LNCaP clone FGC (cell line): ENCODE measurements at places on chromosomes 6 and 20.
A peak's percentile ranks its signal among the peaks of the same experiment; 100 is the strongest.

DNA sequence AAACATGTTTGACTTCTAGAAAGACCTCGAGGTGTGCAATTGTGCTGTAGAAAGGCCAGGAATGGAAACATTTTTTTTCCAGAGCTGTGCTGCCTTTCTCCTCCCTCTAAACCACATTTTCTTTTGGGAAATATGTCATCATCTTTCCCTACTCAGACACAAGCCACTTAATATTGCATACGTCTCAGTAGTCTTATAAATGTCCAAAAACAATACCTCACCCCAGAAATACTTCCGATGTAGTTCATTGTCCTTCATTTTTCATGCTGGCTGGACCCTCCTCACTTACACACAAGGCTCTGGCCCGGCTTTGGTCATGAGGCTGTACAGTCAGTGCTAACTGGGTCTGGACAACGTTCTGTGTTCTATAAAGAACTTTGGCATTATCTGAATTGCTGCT, 126.4 kb downstream of the SCML4 start:
- no peak for DNase-seq

DNA sequence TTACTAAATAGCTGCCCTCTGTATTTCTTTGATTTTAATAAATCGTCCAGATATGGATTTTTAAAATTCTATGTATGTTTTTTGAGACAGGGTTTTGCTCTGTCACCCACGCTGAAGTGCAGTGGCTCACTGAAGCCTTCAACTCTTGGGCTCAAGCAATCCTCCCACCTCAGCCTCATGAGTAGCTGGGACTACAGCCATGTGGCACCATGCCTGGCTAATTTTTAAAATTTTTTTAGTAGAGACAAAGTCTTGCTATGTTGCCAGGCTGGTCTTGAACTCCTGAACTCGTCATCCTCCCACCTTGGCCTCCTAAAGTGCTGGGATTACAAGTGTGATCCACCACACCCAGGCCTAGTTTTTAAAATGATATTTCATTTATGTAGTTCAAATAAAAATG, 47.4 kb upstream of the DDR1 start:
- no peak for DNase-seq

GRCh38 chr6:11766589-11767450, 11.8 kb downstream of the ADTRP start:
- no peak for DNase-seq

DNA sequence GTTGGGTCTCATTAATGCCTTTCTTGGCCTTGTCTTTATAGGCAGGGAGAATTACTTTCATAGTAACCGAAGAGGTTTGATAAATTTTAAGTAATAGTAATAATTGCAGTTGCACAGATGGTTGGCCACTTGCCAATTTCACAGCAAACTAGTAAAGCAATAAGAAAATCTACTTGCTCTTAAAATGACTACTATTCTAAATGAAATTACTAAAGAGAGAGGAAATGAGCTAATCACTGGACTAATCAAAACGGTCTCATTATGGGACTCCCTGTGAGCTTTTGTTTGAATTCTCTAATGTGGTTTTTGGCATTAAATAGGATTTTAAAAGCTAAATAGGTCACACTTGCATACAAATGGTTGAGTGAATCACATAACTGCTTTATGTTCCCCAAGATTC, 227.4 kb upstream of the PLN start:
- no peak for DNase-seq

GRCh38 chr6:76381612-76382011, 309.1 kb upstream of the IMPG1 start:
- no peak for DNase-seq

DNA sequence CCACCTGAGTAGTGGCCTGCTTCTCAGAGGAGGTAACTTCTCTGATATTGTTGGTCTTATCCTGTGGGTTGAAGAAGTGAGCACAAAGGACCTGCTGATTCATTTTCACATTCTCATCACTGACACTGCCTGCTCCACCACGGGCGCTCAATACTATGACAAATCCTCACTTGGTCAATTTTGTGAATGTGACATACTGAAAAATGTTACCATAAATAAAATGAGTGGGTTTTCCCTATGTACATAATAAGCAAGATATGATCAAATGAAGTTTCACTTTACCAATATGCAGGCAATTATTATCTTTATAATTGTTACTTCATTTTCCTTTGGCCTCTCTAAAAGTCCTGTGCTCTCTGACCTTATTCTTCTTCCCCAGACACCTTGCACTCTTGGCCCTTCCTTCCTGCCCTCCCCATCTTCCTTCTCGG, 71.5 kb upstream of the RIPOR2 start:
- DNase-seq = no peak

GRCh38 chr20:24781418-24781980, 167.6 kb upstream of the CST7 start:
- no peak for DNase-seq

- DNase-seq = no peak
These were observed 217.5 kb downstream of the TENT5A start for GRCh38 chr6:81534934-81535465.

GRCh38 chr20:51480507-51481270, 61.8 kb downstream of the NFATC2 start:
- DNase-seq = no peak

GRCh38 chr6:167700199-167700598, 126.5 kb upstream of the AFDN start:
- no peak for DNase-seq

DNA sequence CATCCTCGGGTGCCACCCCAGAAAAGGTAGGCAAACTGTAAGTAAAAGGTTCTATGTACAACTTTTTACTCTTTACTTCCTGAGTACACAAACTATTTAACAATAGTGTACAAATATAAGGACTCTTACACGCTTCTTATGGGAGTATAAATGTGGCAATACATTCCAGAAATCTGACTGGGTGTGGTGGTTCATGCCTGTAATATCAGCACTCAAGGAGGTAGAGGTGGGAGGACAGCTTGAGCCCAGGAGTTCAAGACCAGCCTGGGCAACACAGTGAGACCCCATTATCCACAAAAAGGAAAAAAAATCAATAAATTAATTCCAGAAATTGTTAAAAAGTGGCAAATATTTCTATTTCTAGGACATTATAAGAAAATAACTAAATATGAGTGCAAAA, 48.9 kb downstream of the PIGU start:
- DNase-seq = no peak

- DNase-seq = no peak
These were observed 31.7 kb upstream of the CST1 start for GRCh38 chr20:23782366-23782983.

DNA sequence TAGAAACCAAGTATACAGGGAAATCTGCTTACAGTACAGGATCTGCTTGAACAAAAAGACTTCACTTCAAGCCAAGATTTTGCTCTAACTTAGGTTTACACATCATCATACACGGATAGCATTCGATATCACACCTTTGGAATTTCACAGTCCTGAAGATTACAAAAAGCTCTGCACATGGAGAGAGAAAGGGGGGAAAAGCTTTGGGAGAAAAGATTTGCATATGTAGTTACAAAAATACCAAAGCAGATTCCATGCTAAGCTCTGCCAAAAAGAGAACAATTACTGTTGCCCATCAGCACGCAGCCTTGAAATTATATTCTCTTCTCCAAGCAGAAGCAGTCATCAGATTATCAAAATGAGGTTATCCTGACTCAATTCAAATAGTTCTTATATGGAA, 62.0 kb downstream of the HIVEP2 start:
- DNase-seq = no peak

GRCh38 chr6:72376736-72377135, 245.1 kb upstream of the KCNQ5 start:
- DNase-seq = no peak

- DNase-seq = no peak
These were observed 483.8 kb downstream of the TFAP2B start for GRCh38 chr6:51302431-51302830.

GRCh38 chr20:32168184-32168910, 39.2 kb downstream of the PLAGL2 start:
- no peak for DNase-seq

DNA sequence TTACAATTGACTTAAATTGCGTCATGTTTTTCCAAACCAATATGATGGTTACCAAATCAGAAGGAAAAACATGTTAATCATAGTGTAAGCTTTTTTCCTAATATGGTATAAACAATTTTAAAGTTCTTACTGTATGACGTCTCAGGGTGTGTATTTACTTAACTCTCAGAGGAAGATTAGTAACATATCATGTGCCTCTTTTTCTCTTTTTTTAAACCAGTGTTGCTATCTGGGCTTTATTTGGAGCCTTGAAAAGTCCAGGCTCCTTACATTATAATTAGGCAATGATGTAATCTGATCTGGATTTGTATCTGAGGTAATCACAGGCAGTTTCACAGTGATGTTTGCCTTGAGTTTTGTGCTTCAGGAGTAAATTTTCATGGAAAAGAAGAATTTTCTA, 20.4 kb upstream of the RAB23 start:
- no peak for DNase-seq

GRCh38 chr20:41553142-41553879, 64.9 kb downstream of the CHD6 start:
- DNase-seq = no peak

- DNase-seq = no peak
These were observed 40.2 kb upstream of the ZNFX1 start for GRCh38 chr20:49318091-49318429.

- no peak for DNase-seq
These were observed 106.8 kb upstream of the MARCKS start for GRCh38 chr6:113750151-113750855.

GRCh38 chr6:111057074-111057752, 30.1 kb upstream of the SLC16A10 start:
- DNase-seq = peak; percentile 38

GRCh38 chr6:46048646-46049297, 33.1 kb upstream of the CLIC5 start:
- no peak for DNase-seq

DNA sequence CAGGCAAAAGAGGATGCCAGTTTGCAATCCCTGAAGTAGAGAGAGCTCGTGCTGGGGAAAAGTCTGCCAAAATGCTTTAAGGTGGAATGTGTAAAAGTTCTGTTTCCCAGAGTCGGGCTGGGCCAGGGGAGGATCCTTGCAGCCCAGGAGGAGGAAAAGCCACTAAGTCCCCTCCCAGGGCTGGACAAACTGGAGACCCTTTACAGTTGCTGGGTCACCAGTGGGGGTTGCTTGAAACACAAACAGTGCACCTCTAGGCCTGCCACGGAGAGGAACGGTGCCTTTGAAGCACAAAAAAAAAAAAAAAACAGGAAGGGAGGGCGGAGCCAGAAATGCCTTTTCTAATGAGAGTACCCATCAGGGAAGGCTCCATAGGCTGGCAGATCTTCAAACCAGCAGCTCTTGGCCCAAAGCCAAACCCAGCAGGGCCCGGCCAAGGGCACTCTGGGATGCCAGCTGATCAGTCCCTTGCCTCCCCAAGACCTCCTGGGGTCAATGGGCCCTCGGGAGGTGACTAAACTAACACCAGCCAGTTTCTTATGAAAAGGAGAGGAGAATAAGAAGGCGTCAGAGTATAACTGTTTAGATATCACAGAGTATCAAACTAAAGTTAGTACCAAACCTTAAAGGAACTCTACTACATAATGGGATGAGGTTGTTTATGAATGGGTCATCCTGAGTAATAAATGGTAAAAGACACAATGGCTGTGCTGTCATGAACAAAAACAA, 23.7 kb downstream of the HLA-A start:
- peak; percentile 52 for DNase-seq

DNA sequence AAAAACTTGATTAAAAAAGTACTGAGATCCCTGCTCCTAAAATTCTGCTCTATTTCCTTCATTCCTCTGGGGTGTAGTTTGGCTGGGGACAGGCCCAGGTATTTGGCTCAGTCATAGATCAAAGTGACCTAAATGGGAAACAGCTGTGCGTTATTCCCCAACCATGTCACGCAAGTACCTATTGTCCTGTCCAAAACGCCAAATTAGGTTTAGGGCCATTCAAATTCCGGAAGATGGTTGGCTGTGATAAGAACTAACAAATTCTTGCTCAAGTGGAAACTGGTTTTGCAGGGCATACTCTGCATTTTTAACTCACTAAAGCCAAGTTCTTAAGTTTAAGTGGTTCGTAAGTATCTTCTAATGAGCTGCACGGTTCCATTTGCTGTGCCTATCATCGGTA, 147.6 kb upstream of the TMEM170B start:
- DNase-seq = peak; percentile 65

DNA sequence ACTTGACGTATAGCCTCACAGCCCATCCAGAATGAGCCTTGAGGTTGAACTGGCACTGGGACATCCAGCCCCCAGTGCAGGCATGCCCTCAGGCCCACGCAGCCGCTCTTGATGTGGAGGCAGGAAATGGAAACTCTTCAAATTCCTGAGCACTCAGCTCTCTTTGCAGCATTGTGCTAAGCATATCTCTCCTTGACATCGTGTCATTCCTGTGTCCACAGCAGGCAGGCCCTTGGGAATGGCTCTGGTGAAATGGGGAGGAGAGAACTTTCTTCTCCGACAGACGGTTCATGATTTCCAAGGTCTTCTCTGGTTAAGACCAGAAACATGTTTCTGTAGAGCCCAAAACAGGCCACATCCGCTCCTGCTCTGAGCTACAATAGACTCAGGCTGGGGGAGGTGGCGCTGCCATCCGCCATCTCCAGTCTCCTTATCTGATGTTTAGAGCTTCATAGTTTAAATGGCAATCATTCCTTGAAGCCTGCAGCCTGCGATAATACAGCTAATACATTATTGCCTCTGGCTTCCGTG, 248.8 kb downstream of the CDH4 start:
- no peak for DNase-seq

GRCh38 chr6:63504777-63505384, 67.4 kb upstream of the LOC128125822 start:
- DNase-seq = no peak

DNA sequence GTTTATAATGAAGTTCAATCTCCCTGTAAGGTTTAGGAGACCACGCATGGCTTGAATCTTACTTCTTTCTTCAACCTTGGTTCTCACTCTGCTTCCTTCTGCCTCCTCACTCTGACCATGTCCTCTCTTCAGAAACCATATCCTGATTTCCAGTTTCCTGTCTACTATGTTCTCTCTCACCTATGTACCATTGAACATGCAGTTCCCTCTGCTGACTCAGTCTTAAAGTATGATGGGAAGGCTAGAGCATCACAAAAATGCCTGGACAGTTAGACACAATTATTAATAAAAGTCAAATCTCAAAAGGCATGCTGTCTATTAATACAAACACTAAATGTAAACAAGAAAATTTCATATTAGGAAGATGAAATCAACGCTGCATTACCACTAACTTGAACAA, 151.6 kb downstream of the PRKN start:
- no peak for DNase-seq

DNA sequence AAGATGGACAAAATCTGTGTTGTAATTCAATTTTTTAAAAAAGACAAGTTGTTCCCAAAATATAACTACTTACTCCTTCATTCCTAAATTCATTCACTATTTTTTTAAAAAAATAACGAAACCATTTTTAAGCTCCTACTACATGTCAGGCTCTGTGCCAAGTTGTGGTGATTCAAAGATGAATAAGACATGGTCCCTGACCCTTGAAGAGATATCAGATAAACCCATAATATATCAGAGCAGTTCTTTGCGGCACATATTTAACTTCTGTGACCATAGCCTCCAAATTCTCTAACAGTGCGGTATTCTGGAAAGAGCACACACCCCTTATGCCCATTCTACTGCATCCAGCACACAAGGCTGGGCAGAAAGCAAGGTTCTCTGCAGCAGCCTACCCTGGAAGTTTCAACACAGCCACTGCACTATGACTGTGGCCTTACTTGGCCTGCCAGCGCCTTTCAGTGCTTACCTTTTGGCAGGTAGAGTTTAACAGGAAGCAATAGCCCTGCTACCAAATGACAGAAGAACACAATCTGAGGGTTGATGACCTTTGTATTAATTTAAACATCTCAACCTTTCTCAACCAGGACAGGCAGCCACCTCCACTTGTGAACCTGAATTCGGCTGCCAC, 406.5 kb downstream of the BTBD9 start:
- no peak for DNase-seq
